ENCODE measurements at places on chromosomes 6 and 20. TPM values are rescaled to one million over a fixed set of nuclear protein-coding genes. Genes with fewer than 3 reads are reported as not detected.

SLC17A2 gene
- total RNA-seq = 0.21 TPM

DNA sequence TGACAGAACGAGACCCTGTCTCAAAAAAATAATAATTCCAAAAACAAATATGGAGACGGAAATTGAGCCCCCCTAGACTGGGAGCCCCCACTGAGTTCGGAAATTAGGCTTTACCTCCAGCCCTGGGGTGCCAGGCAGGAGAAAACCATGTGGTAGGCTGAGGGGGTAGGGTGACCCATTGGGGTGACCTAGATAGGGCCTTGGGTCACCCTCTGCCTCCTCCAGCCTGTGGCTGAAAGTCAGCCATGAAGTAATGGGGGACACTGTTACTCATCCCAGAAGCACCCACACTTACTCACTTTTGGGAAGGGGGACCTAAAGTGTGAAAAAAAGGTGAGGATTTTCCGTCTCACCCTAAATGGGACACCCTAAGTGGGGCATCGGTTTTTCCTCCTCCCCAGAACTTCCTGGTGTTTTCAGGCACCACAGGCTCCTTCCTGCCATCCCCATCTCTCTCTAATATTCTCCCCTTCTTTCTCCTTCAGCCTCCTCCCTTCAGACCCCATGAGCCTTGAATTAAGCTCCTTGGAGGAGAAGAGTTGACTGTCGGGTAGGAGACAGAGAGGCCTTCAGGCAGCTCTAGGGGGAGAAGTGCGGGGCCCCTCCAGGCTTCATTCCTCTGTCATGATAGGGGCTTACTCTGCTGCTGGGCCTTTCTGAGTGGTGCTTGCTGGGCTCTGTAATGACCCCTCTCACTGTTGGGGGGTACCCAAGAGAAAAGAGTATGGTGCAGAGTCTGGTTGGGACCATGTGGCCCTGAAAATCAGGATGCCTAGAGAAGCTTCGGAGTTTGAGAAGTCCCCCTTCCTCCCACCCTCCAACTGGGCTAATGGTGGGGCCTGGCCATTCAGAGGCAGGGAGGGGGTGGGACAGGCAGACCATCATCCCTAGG is 2.4 kb downstream of the LTB start:
- no peak for DNase-seq

GRCh38 chr6:113713665-113714064 is 143.5 kb upstream of the MARCKS start:
- no peak for DNase-seq

GRCh38 chr6:6543181-6543879 is 45.2 kb upstream of the LY86 start:
- DNase-seq = peak; percentile 88

TCP11 gene
- total RNA-seq = not detected

CNR1 gene
- total RNA-seq = not detected

DNA sequence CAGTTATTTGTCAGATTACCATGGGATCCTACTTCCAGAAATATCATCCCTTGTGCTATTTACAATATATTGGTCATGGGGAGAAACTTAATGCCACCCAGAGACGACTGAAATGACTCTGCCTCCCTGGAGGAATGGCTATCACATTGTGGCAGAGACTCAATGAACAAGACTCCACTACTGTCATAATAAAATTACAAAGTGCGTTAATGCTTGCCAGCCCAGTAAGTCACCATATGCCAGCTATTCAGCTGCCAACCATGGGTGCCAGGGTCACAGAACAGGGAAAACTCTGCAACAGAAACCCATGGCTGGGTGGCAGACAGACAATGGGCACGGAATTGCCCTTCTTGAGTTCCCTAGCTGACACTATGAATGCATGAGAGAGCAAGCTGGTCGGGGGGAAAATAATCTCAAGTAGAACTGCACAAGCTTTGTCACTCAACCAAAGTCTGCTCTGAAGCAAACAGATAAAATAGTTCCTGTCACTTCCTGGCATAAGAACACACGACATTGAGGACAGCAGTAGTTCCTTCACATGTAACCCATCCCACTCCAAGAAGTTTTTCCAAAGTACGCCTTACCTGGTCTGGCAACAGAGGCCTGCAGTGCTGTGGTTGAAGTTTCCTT is 32.1 kb downstream of the TP53INP2 start:
- DNase-seq = peak; percentile 76

- DNase-seq = no peak
Observed at GRCh38 chr6:70563530-70563929, 3.2 kb upstream of the SDHAF4 start.

TUBB2B gene
- total RNA-seq = 114 TPM

DNA sequence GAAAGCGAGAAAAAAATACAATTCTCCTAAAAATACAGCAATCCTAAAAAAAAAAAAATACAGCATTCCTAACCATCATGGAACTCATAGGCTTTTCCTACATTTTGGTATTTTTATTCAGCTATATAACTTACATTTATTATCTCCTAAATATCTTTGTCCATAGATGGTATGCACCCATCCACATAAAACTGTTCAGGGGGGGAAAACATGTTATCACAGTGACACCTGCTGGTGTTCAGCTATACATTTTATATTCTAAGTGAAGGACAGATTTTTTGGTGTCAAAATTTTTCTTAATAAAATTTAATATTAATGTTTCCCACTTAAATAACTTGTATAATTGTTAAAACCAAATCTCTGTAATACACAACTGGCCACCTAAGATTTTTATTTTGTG is 58.0 kb downstream of the BLOC1S5 start:
- no peak for DNase-seq

EYA4 gene
- total RNA-seq = 18.5 TPM

GRCh38 chr6:24827970-24828369 is 29.3 kb upstream of the ARMH2 start:
- no peak for DNase-seq

DNA sequence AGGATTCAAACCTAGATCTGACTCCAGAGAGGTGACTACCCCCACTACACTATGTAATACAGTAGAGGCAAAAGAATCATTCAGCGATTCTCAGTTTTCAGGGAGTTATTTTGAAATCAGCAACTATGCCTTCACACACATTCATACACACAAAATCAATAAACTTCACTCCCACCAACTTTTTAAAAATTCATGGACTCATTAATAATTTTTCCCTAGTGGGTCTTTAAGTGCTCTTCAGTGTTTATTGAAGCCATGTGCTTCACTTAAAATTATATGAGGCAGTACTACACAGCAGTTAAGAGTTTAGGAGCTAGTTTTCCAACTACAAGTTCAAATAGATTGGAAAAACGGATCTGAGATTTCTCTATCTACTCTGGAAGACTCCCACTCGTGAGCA is 452.7 kb upstream of the ADGRB3 start:
- no peak for DNase-seq

KIF13A gene
- total RNA-seq = 51.2 TPM

DNA sequence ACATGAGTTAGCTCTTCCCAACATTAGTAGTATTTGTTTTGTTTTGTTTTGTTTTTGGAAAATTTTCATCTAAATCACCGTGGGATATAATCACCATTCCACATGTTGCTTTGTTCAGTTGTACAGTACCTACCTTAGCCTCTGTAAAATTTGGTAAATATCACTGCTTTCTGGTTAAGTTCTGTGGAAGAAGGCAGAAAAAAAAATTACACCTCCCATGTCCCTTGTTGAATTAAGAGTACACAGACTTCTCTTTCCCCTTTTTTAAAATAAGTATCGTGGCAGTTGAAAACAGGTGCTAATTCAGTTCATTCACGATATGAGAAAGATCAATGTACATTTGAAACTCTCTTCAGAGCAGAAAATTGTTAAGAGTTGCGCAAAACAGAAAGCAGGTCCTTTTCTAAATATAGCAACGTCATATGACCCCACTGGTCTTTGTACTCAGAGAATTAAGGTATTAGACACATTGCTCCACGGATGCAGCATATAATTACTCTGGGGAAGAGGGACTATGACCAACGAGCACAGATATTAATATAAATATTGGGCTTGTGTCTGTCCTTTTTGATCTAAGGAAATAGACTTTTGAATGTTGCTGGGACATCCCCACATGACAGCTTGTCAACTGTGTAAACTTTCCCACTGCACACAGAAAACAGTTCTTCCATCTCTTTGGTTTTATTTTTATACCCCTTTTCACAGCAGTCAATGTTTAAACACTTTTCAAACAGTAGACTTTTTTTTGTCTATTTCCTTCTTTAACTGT is 58.6 kb upstream of the ZNF217 start:
- peak; percentile 48 for DNase-seq

DNA sequence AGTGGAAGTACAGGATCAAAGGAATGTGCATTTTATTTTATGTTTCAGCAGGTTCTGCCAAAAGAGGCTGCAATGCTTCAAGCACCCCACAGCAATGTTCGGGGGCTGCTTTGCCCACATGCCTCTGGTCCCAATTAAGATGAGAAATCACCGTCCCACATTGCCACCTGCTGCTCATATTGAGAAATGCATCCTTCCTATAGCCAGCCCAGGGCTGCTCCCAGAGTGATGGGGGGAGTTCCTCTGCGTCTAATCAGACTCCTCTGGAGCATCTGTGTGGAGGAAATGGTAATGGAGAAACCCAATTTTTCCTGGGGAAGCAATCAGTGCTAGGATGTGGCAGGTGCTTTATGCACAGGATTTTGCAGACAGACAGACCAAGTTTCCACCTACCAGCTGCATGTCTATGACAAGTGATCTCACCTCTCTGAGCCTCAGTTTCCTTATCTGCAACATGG is 33.7 kb downstream of the PTGIS start:
- peak; percentile 75 for DNase-seq

BAG2 gene
- 39.5 TPM for total RNA-seq

- peak; percentile 67 for DNase-seq
Observed at GRCh38 chr20:19713822-19714578, 44.1 kb upstream of the RIN2 start.

DNA sequence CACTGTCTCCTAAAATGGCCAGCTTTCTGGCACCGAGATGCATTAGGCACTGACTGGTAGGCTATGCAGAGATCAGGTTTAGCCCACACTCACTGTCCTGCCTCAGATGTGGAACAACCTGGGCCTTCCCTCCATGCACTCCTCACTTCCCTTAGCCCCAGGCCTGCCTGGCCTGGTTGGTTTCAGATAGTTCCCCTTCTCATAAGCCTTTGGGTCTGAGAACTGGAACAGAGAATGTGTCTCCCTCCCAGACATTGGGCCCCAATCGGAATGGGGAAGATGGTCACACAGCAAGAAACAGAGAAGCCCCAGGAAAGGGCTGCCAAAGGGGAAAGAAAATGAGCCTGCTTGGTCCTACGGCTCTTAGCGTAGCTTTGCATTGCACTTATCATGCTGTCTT is 762.1 kb upstream of the CHD6 start:
- no peak for DNase-seq

DNA sequence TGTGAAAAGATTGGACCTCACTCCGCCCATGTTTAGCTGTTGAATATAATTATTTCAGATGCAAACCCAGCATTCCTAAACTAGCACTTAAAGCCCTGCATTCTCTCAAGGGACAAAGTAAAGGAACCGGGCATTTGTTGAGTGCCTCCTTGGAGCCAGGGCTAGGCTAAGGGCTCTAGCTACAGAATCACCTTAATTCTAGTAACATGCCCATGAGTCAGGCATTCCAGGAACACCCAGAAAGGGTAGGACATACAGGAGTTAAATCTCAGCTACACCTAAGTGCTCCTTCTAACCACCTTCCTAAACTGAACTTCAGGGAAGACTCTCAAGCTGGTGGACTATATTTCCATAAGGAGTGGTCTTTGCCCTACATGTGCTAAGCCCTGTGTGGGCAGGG is 89.4 kb downstream of the SLC24A3 start:
- DNase-seq = no peak

- DNase-seq = peak; percentile 68
Observed at GRCh38 chr6:40816601-40817000, 222.4 kb downstream of the UNC5CL start.

- DNase-seq = no peak
Observed at GRCh38 chr20:24986436-24987015, 6.0 kb downstream of the APMAP start.

Measured in myocyte (in vitro differentiated cells).